ENCODE measurements at places on chromosomes 1 and 21.

DNA sequence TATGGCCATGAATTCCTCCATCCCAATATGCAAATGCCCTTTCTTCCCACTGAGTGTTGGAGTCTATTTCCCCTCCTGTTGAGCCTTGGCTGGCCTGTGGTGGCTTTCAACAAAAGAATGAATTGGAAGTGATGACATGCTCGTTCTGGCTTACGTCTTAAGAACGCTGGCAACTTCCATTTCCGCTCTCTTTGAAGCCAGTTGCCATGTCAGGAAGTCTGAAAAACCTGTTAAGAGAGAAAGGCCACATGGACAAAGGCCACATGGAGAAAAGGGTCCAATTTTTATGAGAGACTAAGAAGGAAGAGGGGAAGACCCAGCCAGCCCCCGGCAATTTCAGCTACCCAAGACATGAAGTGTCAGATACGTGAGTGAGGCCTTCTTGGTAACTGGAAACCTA is 45.6 kb upstream of the GADD45A start:
- no peak for DNase-seq

DNA sequence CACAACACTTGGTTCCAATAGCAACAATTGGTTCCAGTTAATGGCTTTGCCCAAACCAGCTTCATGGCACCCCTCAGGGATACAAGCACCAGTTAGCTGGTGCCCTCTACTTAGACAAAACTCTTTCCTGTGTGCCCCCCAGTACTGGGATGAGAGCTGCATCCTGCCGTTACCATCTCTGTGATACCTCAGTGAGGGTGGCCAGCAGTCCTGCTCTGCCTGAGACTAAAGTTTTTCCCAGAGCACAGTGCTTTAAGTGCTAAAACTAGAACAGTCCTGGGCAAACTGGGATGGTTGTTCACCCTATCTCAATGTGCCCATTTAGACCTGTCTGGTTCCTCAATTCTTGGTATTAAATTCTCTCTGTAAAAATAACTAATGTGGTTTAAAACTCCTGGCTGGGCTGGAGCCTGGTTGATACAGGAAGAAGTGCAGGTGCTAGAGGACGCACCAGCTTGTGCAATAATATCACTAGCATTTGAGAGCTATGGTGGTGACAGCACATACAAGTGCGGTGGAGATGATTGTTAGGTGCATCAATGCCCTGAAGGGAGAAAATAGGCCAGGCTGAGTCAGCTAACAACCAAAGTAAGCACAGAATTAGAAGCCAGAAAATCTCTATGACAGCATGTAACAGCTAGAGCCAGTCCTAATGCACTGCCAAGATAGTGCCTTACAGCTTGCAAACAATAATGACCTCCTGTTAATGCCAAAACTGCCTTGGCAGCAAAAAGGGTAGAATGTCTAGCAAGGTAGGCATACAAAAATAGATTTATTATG is 179.8 kb upstream of the GALNT2 start:
- DNase-seq = peak; percentile 74

GRCh38 chr1:57470036-57470435 is 46.2 kb upstream of the DAB1 start:
- peak; percentile 53 for DNase-seq

- DNase-seq = no peak
These were observed 11.4 kb upstream of the KCNA3 start for GRCh38 chr1:110686188-110686587.

DNA sequence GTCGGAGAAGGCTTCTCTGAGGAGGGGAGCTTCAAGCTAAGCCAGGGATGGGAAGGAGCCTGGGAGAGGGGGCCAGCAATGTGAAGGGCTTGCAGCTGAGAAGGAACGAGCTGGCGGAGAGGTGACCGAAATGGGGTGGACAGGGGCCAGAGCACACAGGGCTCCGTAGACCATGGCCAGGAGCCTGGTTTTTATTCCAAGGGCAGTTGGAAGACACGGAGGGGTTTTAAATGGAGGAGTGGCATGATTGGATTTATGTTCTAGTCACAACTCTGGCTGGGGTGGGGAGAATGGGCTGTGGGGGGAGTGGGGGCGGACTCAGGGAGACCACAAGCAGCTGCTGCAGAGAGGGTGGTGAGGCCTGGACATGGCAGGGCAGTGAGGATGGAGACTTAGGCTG is 5.1 kb upstream of the EPS8L3 start:
- DNase-seq = no peak

- DNase-seq = no peak
These were observed 10.3 kb downstream of the ZBTB40 start for GRCh38 chr1:22461678-22462527.

- no peak for DNase-seq
These were observed 209.8 kb downstream of the PTPRC start for GRCh38 chr1:198848649-198849048.

DNA sequence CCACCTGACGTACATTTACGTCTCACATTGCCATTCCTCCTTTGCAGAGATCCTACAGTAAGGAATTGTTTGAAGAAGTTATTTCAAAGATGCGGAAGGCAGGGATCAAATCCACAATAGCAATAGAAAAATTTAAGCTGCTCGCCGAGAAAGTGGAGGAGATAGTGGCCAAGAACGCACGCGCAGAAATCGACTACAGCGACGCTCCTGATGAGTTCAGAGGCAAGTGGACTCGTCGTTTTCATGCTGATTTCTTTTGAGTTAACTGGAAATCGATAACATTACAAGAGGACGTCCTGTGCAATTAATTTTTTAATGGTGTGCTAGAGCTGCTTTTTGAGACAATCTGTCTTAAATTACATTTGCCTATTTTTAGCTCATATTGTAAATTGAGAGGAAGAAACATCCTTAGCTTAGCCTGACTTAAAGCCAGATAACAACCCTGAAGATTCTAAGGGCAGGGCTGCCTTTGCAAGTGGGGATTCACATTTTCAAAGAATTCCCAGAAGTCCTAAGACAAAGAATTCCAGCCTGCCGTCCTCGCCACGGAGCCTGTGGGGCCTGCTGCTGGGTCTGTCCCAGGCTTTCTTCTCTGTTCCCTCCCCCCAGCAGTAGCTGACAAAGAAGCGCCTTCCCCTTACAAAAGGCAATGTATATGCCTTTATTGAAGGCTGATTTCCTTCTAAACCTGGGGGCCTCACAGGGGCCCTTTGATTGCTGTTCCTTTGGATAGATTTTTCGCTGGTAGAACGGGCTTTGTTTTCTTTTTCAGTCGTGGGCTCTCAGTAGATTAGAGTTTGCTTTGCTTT is 31.6 kb upstream of the KIF1B start:
- DNase-seq = no peak

DNA sequence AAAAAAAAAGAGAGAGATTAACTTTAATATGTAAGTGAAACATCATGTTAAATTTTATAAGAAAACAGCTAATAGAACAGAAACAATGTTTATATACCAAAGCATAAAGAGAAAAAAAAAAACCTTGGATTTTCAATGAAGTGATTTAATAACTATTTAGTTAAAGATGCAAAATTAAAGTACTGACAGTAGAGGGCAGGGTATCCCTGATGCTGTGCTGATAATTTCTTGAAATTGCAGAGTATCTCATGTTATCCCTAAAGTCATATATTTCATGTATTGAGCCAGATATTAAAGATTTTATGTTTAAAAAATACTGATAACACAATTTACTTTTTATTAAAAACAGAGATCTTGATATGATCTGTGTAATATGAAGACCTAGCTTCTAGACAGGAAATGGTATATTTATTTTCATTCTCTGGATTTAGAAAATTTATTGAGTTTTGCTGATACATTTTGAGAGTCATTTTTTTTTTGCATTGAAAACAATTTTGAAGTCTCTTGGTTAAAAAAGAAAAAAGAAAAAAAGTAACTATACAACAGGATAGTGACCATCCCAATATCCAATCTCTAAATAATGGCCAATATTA is 273.2 kb downstream of the USP25 start:
- DNase-seq = peak; percentile 26

DNA sequence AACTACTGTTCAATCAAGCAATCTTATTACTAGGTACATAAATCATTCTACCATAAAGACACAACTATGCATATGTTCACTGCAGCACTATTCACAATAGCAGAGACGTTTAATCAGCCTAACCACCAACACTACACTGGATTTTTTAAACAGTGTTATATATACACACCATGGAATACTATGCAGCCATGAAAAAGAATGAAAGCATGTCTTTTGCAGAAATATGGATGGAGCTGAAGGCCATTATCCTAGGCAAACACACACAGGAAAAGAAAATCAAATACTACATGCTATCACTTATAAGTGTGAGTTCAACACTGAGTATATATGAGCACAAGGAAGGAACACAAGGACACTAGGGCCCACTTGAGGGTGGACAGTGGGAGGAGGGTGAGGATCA is 159.2 kb downstream of the DPYD start:
- no peak for DNase-seq

GRCh38 chr1:11682799-11683198 is 1.9 kb upstream of the MAD2L2 start:
- DNase-seq = no peak

GRCh38 chr1:109529881-109530456 is 9.7 kb upstream of the GPR61 start:
- DNase-seq = peak; percentile 28

DNA sequence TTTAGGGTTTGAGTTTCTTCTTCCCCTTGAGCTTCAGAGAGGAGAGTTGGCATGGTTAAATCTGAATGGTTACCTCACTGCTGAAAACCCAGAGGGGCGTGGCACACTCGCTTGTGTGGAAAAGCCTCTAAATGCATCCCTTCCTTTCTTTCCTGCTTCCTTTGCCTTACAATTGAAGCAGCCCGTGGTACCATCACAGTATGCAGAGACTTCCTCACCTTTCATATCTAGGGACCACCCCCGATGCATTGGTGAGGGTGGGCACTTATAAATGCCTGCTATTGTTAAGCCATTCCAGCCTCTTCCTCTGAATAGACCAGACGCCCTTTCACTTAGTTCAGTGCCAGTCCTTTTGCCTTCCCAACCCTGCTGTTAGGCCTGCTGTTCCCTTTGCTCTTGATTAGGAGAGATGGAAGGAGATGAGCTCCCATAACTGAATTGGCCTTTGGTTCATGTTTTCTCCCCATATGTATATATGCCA is 21.9 kb upstream of the LAX1 start:
- DNase-seq = no peak

DNA sequence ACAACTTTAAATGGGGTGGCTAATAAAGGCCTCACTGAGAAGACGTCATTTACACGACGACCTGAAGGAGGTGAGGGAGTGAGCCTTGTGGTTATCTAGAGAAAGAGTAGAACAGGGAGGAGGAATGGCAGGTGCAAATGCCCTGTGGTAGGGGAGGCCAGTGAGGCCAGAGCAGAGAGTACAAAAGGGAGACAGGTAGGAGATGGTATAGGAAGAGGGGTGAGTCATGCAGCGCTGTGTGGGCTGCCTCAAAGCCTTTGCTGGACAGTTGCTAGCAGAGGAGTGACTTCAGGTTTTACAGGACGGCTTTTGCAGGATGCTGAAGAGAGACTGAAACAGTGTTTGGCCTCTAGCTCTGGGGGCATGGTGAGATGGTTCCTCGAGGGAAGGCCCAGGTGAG is 116.0 kb downstream of the IER5 start:
- DNase-seq = no peak

DNA sequence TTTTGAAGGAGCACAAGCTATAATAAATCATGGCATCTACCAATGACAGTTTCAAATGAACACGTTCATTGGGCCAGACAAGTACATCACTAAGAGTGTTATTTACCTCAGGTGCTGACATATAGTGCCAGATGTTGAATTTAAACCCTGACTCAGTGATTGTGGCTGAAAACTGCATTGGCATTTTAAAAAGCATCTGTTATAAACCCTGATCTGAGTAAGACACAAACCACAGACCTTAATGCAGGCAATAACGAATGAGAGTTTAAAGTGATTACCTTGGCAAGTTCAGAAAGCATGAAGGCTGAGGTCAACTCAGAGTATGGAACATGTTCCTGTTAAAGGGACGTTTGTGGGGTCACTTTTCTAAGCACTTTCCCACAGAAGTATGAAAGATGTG is 865.1 kb upstream of the TMPRSS15 start:
- no peak for DNase-seq

GRCh38 chr1:76256289-76257223 is 182.0 kb downstream of the ST6GALNAC3 start:
- no peak for DNase-seq

- DNase-seq = no peak
These were observed 180.4 kb upstream of the FOXD3 start for GRCh38 chr1:63142001-63142400.

- DNase-seq = peak; percentile 84
These were observed 1.9 kb downstream of the PEAR1 start for GRCh38 chr1:156895455-156895812.

DNA sequence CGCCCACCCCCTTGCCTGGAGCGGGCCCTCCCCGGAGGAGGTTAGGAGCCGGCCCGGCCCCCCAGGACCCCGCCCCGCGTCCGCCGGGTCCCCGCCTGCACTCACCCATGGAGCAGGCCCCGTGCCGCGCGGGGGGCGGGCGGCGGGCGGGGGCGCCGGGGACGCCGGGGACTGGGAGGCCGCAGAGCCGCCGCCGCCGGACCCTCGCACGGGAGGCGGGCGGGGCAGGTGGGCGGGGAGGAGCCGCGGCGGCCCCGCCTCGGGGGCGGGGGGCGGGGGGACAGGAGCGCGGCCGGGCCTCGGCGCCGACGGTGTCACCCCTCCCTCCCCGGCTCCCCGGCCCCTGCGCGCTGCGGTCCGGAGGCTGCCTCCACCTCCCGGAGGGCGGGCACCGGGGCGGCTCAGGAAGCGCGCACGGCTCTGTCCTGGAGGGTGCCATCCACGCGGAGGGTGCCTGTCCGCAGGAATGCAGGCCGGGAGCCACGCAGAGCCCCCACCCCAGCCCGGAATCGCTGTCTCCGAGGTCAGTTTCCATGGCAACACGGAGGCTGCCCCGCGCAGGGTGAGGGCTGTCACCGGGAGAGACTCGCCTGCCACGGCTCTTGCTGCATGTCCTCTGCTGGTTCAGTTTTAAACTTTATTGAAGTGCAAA is 5.9 kb upstream of the PLEKHG5 start:
- DNase-seq = peak; percentile 61

GRCh38 chr1:241749945-241750695 is 97.9 kb upstream of the EXO1 start:
- DNase-seq = no peak

GRCh38 chr1:107254306-107254705 is 113.5 kb downstream of the NTNG1 start:
- no peak for DNase-seq

- peak; percentile 44 for DNase-seq
These were observed 202.0 kb downstream of the LRRC40 start for GRCh38 chr1:70003211-70003908.

- DNase-seq = no peak
These were observed 186.8 kb downstream of the SEC16B start for GRCh38 chr1:177783051-177783450.
